Activated CD8-positive, alpha-beta memory T cell treated with anti-CD3 and anti-CD28 coated beads for 1 hour (primary cell): ENCODE measurements at places on chromosomes 4 and X.

DNA sequence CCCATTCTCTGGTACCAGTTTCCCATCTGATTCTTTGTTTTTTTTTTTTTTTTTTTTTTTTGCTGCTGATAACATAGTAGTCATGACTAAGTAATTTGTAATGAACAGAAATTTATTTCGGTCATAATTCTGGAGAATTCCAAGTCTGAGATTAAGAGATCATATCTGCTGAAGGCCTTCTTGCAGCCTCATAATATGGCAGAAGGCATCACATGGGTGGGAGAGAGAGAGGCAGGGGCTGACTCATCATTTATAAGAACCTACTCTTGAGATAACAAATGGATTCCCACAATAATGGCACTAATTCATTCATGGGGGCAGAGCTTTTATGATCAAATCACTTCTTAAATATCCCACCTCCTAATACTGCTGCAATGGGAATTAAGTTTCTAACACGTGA lies 1034.3 kb downstream of the STIM2 start:
- no peak for DNase-seq

DNA sequence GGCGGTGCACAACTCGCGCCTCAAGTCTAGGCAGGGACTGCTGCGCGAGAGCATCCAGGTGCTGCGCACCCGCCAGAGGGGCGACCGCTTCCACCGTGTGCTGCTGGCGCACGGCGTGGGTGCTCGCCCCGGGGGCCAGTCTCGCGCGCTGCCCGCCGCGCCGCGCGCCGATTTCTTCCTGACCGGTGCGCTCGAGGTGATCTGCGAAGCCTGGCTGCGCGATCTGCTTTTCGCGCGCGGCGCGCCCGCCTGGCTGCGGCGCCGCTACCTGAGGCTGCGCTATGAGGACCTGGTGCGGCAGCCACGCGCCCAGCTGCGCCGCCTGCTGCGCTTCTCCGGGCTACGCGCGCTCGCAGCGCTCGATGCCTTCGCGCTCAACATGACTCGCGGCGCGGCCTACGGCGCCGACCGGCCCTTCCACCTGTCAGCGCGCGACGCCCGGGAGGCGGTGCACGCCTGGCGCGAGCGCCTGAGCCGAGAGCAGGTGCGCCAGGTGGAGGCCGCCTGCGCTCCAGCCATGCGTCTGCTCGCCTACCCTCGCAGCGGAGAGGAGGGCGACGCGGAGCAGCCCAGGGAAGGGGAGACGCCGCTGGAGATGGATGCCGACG lies 1.3 kb downstream of the CHST7 start:
- DNase-seq, result no peak

DNA sequence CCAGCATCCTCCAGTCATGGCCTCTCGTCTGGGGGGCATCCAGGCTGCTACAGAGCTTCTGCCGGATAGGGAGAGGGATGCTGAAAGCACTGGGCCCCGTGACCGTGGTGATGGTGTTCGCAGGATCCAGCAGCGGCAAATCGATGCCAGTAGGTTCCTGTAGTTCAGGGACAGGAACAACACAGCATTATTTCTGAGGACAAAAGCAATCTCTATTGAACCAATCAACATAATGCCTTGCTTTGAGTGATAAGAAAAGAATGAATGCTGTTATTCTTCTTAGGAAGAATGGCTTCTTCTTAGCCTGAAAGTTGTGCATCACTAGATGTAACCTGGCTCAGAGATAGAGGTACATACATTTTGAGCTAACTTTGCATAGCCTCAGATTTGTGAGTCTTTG lies 378.6 kb downstream of the UNC5C start:
- no peak for DNase-seq

DNA sequence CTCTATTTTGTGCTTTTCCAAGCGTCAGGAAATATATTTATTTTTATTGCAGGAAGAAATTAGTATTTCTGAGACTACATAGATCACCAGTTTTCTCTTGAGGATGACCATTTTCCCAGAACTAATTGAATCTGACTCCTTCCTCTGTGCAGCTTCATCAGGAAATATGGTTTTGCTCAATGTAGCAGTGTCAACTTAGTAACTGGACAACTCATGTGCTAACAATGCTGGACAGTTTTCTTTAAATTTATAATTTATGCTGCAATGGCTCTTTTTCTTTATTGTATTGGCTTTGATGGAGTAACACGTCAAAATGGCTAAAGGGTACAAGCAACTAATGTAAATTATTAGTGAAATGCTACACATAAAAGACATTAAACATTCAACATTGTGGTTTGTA lies 531.5 kb downstream of the ANKRD50 start:
- DNase-seq, result no peak

- DNase-seq, result no peak
Observed at GRCh38 chr4:4425119-4425690, 38.3 kb downstream of the NSG1 start.
